ENCODE measurements at places on chromosomes 5 and 9. TPM values are rescaled to one million over a fixed set of nuclear protein-coding genes. Genes with fewer than 3 reads are reported as not detected.

Gene POU5F2
- total RNA-seq = 0.30 TPM

GRCh38 chr9:111298111-111298510 lies 31.9 kb downstream of the OR2K2 start:
- no peak for DNase-seq

DNA sequence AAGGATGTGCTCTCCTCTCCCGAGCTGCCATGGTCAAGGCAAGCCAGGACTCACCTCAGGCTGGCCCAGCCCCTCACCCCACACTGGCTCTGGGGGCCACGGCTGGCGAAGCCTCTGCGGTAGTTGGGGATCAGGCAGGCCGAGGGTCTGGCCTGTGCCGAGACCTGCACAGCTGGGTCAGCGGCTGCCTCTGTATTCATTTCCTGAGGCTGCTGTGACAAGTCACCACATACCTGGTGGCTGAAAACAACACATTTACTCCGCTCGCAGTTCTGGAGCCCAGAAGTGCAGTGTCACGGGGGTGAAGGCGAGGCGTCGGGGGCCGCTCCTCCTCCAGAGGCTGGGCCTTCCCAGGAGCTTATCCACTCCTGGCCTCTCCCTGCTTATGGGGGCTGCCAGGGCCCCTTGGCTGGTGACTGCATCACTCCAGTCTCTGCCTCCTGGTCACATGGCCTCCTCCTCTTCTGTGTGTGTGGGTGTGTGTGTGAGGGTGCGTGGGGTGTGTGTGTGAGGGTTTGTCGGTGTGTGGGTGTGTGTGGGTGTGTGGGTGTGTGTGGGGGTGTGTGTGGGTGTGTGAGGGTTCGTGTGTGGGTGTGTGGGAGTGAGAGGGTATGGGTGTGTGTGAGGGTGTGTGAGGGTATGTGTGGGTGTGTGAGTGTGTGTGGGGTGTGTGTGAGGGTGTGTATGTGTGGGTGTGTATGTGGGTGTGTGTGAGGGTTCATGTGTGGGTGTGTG lies 3.2 kb upstream of the SCGB3A1 start:
- DNase-seq = no peak

Gene FLT4
- 7.0 TPM for total RNA-seq

- DNase-seq = no peak
These were observed 2.8 kb upstream of the PFN3 start for GRCh38 chr5:177403102-177403791.

GRCh38 chr5:59296317-59297264 lies 596.9 kb downstream of the PDE4D start:
- DNase-seq = no peak

Gene IL13
- 0.51 TPM for total RNA-seq

DNA sequence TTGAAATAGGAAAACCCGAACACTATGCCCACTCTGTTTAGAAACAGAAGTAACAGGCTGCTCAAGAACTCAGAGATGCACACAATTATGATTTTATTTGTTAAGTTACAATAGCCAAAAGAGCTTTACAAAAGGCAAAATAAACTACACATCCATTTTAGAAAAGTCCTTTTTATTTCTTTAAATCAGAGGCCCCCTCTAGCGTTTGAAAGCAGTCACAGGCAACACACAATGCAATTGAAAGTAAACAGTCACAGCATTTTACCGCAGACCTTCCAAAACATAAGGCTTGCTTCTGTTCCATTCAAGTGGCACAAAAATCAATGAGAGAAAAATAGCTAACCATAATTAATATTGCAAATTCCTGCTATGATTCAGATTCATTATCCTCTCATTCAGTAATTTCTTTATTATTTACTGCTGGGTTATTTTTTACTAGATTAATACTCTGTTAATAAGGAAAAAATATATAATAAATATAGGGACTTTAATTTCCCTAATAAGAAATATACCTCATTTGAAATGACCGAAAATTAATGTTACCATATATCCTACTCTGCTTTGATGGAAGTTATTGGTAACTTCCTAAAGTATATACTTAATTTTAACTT lies 78.3 kb downstream of the CEP120 start:
- DNase-seq = no peak

GRCh38 chr5:159947708-159948358 lies 31.6 kb downstream of the ADRA1B start:
- no peak for DNase-seq

Data from heart right ventricle (tissue), 16 donors.